ENCODE measurements at places on chromosomes 1 and 21. TPM values are rescaled to one million over a fixed set of nuclear protein-coding genes. Genes with fewer than 3 reads are reported as not detected.
A peak's percentile ranks its signal among the peaks of the same experiment; 100 is the strongest.

The KRTAP21-2 gene
- total RNA-seq = not detected

The PCBP3 gene
- total RNA-seq = 2.0 TPM

DNA sequence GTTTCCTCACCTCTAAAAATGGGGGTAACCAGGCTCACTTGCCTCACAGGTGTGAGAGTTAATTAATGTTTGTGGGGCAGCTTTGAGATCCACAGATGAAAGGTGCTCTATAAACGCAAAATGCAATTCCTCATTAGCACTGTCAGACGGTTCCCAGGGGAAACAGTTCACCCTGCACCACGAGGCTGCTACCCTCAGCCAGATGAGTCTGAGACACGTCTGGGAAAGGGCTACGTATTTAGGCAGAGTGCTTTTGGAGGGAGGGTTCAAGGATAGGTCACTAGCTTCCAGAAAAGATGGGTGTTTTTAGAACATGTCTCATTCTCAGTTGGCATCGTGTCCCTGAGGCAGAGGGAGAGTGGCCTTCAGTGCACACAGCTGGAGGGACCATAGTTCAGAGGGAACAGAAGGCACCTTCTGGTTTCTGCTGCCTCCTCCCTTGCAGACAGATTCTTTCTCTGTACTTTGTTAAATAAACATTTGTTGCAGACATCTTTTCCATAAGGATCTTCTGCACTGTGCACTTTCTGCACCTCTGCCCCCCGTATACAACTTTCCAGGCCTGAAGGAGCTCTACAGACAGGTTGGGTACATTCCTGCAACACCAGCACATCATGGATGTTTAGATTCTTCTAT lies 139.9 kb downstream of the CLIC6 start:
- DNase-seq = no peak

GRCh38 chr1:76075877-76076276 lies 1.3 kb downstream of the ST6GALNAC3 start:
- DNase-seq = no peak

- no peak for DNase-seq
These were observed 631.9 kb upstream of the PKN2 start for GRCh38 chr1:88052167-88052566.

GRCh38 chr21:27110956-27111355 lies 144.1 kb upstream of the ADAMTS5 start:
- DNase-seq = no peak

GRCh38 chr1:39387452-39387851 lies 104.0 kb upstream of the BMP8A start:
- no peak for DNase-seq

- DNase-seq = no peak
These were observed 12.9 kb upstream of the TTF2 start for GRCh38 chr1:117047271-117047670.

DNA sequence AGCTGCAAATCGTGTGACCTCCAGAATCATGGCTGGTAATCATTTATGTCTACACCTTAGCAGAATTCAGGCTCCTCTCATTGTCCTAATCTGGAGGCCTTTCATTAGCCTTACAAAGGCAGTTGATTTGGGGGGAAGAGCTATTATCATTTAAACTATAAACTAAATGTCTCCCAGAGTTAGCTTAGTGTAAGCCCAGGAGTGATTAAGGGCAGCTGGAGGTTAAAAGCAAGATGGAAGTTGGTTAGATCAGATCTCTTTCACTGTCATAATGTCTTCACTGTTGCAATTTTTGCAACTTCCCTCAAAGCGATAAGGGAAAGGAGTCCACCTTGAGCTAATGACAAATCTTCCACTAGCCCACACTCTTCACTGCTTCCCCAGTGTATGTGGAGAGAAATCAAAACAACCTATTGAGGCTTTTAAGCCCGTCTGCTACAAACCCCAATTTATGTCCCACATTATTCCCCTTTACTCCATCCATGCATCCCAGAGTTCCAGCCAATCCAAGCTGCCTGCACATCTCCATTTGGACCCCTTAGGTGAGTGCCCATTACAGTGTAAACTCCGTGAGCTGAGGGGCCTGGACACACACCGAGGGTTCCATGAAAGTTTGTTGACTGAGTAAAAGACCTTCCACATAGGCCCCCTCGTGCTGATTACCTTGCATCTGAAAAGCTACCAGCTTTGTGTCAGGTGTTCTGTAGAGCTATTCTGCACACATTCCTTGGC lies 61.5 kb upstream of the KLHDC7A start:
- DNase-seq = no peak

DNA sequence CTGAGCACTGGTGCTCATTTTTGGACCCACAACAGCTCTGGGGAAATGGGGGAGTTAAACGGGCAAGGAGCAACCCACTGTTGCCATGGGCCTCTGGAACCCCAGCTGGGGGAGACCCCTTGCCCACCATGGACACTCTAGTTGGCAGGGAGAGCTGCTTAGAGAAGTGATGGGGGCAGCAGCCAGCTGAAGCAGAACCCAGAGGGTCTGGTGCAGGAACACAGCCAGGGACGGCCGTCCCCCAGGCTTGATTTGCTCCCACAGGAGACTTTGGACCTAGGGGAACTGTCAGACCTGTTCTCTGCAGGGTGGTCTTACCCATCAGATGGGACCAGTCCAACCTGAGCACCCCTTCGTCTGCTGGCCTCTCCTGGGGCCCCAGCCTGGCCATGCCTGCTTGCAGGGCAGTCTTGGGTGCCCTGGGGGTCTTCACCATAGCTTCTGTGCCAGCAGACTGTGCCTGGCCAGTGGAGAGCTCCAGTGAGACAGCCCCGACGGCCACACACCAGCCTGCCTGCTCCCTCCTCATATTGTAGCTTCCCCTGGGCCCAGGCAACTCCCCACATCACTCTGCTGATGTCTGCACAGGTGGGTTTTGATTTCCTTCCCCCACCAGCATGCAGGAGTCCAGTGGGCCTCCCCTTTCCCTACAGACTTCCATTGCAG lies 11.3 kb downstream of the SPATC1L start:
- peak; percentile 14 for DNase-seq

GRCh38 chr1:67753776-67754525 lies 69.0 kb downstream of the GADD45A start:
- no peak for DNase-seq
